ENCODE measurements at places on chromosomes 2 and 18.
A peak's percentile ranks its signal among the peaks of the same experiment; 100 is the strongest.

- DNase-seq: peak; percentile 77
These were observed 133.5 kb downstream of the SPTBN1 start for GRCh38 chr2:54589340-54590215.

- DNase-seq: no peak
These were observed 655.5 kb downstream of the DCDC2C start for GRCh38 chr2:4358837-4359236.

GRCh38 chr2:43340066-43340465 lies 113.7 kb upstream of the ZFP36L2 start:
- DNase-seq: no peak

GRCh38 chr2:208807756-208808155 lies 401.2 kb downstream of the PTH2R start:
- DNase-seq: no peak

GRCh38 chr2:185942855-185943254 lies 204.3 kb downstream of the FSIP2 start:
- no peak for DNase-seq

DNA sequence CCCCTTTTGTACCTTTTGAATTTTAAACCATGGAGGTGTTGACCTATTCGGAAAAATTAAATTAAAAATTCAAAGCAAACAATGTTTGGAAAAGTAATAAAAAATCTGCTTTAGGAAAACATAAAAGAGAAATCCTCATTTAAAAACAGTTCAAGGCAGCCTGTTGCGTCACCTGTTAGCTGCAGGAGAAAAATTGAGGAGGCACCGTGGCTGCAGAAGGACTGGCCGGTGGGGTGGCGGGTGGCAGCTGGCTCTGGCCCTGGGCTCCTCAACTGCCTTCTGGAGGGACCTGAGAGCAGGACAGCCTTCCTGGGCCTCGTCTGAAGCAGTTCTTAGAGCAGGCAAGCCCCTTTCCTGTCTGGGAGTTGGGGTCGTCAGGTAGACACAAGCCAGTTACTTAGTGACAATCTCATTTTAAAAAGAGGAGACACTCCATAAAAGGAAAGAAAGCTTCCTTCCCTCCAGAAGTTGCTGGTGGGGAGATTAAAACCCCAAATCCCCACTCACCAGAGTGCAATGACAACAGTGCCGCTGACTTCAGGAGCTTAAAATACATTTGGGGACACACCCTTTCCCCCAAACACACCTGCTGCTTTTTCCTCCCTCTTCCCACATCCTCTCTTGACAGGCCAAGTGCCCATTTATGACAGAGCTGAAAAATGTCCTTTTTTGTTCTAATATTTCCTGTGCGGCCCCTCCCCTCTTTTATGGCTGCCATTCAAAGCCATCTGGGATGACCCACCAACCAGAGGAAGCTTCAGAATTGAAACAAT lies 9.7 kb downstream of the ZBTB7C start:
- DNase-seq: no peak

DNA sequence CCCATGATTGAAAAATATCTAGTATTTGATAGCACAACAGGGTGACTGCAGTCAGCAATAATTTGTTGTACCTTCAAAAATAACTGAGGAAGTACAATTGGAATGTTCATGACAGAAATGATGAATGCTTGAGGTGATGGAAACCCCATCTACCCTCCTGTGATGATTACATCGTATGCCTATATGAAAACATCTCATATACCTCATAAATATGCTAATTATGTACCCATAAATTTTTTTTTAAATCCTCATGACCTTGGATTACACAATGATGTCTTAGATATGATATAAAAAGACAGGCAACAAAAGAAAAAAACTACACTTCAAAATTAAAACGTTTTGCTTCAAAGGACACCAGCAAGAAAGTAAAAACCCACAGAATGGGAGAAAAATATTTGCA lies 1.4 kb upstream of the POLR1B start:
- DNase-seq: no peak

GRCh38 chr18:62437235-62438017 lies 85.4 kb upstream of the ZCCHC2 start:
- peak; percentile 44 for DNase-seq

DNA sequence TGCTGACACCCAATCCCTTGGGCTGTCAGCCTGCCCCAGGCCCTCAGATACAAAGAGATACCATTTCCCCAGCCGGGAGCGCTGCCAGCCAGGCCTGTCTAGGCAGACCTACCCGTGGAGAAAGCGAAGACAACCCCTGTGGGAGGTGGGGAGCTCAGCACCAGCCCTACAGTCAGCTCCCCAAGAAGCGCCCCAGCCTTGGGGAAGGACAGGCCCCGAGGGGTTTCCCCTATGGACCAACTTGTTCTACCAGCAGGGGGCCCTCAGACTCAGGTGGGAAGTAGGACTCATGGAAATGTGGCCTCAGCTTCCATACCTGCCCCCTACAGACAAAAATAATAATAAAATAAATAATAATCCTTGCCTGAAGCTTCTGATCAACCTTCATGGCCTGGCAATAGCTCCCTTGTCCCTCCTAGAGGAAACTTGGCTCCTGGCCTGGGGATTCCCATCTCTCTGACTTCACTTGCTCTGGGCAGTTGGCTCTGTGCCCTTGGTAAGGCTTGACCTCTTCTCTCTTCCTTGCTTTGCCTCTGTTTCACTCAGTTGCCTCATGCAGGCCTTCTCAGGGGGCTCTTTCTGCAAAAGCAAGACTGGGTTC lies 7.0 kb downstream of the SLC35F6 start:
- peak; percentile 54 for DNase-seq
